Esophagus mucosa (tissue), 1 donor: ENCODE measurements at places on chromosomes 6 and 20. TPM values are rescaled to one million over a fixed set of nuclear protein-coding genes. Genes with fewer than 3 reads are reported as not detected.

Gene MEI4
- not detected for total RNA-seq

Gene NT5E
- 4.1 TPM for total RNA-seq

Gene ECT2L
- total RNA-seq: not detected

Gene RNF217
- 21.8 TPM for total RNA-seq

Gene SDCBP2
- total RNA-seq: 107 TPM

Gene COX4I2
- 0.96 TPM for total RNA-seq

DNA sequence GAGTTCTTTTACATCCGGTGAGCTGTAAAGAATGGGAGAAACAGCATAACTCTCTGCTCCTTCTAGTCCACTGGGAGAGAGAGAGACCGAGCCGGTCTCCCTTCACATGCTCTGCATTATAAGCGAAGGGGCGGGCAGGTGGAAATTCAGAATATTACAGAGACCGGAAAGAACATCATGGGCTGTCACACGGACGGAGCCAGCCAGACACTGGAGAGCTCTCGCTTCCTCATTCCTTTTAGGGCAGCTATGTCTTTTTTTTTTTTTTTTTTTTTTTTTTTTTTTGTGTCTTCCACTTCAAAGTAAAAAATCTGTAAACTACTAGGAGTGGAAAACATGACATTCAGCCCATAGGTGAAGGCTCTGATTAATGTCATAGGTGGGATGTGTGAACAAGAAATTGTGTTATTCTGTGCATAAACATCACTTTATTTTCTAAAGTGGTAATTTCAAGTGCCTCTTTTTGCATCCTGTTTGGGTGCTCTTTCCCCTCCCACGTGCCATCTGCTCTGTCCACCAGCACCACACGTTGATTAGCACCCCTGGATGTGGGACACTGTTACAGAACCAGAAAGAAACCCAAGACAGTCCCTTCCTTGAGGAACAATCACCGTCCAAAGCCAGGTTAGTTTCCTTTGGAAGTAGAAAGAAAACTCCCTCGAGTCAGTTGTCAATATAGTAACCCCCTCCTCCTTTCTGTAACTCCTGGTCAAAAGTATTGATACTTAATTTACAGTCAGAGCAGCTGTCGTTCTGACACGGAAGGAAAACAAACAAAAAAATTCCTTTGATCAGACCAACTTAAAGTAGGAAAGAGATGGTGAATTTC, at the start of gene TAGAP:
TSS of gene TAGAP (minus strand) at position 93 of the 829 bp plus-strand sequence. CDS start 845 bp downstream, outside the sequence.
- peak; percentile 66 for ATAC-seq

DNA sequence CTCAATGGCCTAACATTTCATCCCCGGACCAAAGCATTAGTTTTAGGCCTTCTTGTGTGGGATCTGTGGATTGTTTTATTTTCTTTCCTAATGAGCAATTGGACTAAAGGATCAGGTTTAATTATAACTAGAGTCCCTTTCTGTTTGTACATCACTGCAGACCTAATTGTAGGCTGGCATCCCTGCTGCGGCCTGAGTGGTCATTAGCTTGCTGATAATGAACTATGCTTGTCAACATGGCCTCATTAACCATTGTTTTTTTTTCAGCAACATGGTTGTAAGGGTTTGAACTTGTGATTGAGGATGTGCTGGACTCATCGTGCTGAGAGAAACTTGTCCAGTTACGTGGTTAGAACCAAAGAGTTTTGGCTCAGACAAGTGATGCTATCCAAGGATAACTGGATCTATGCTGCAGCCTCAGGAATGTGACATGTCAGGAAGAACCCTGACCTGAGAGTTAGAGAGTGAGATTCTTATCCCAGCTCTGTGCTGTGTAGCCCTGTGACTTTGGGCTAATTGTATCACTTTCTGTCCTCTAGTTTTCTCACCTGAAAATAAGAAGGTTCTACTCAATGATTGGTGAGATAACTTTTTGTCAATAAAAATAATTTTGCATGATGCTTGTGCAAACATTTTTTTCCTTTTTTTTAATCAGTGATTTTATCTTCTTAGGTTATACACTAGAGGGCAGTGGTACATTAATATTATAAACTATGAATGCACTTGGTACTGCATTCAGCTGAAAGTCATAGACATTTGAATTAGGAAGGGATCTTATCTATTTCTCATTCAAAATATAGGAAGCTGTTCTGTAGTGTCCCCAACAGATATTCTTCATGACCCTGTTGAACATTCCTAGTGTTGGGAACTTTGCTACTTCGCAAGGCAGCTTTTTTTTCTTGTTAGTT, 140.9 kb downstream of the RNF144B start:
- ATAC-seq: no peak

DNA sequence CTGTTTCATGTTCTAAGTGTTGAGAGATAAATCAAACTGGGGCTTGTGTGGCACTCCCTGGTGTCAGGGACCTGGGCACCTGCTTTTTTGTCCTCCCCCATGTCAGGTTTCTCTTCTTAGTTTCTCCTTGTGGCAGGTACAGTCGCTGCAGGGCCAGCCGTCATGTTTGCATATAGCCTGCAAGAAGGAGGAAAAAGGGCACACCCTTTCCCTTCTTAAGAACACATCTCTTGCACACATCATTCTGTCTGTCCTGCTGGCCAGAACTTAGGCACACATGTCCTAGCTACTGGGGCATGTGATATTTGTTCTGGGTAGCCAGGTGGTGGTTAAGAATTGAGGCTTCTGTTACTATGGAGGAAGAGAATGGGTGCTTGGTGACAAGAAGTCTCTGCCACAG, 27.9 kb downstream of the CDC5L start:
- ATAC-seq: peak; percentile 45

DNA sequence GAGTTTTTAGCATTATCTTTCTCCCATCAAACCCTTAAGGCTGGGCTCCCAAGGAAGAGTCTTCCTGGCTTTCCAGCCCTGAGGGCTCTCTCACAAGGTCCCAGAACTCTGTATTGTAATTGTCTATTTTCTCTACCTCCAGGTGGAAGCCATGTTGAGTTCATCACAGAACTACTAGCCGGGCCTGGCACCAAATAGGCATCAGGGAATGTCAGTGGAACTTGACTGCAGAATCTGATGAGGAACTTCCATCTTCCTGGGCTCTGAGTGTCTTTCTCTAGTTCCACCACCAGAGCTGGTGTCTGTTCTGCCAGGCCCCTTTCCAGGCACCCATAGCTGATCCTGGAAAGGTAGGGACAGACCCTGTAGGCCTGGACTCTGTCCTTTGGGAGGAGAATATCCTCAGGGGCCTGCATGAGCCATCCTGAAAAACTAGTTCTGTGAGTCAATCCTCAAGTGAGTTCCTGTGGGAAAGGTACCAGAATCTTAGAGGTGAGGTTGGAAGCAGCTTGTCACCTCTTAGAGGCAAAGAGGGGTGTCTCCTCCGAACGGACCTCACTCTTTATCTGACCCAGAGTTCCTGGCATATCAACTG, 11.1 kb upstream of the TOP1 start:
- peak; percentile 72 for ATAC-seq

DNA sequence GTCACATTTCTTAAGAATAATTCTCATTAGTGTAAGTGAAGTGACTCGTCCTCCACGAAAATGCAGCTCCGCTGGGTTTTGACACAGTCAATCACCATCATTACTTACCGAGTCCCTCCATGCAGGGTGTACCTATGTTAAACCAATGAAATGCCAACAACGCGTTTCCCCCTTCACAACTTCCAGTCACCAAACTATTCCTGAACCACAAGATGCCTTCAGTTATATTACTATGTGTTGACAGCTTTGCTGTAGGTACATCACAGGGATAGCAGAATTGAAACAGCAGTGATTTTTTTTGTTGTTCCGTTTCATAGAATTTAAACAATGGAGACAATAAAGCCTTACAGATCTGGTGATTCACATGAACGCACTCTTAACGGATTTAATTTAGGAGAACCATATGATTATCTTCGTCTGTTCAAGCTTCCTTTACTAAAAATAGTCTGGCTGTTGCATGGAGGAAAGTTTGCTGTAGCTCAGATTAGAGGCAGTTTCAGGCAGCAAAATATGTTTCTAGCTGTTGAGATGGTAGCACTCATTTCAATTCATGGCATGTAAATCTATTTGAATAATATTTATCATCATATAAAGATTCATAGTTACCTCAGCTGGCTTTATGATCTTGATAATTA, 652.8 kb downstream of the PRKN start:
- no peak for ATAC-seq

GRCh38 chr20:1301031-1301529, 27.9 kb downstream of the SDCBP2 start:
- peak; percentile 24 for ATAC-seq

GRCh38 chr6:154284313-154284853, 72.2 kb downstream of the IPCEF1 start:
- no peak for ATAC-seq

DNA sequence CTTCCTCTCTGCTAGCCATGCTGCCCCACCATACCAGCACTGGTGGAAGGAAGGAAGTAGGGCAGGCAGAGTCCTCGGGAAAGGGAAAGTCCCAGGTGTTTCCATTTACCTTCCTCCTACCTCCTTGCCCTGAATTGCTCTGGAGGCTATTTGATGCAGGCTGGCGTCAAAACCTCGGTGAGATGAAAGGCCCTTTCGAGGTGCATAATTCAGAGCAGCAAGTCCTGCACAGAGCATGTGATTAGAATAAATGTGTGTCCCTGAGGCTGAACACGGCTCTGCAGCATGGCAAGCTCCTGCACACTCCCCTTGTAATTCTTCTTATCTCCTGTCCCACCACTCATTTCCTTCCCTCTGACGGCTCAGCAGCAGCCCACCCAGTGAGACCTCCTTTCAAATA, 98.7 kb upstream of the LRFN2 start:
- no peak for ATAC-seq

- ATAC-seq: no peak
Observed at GRCh38 chr6:163489584-163489983, 75.1 kb downstream of the QKI start.

- ATAC-seq: no peak
Observed at GRCh38 chr6:163159110-163159509, 255.4 kb upstream of the QKI start.

GRCh38 chr6:84458271-84458670, 230.8 kb upstream of the CEP162 start:
- no peak for ATAC-seq

DNA sequence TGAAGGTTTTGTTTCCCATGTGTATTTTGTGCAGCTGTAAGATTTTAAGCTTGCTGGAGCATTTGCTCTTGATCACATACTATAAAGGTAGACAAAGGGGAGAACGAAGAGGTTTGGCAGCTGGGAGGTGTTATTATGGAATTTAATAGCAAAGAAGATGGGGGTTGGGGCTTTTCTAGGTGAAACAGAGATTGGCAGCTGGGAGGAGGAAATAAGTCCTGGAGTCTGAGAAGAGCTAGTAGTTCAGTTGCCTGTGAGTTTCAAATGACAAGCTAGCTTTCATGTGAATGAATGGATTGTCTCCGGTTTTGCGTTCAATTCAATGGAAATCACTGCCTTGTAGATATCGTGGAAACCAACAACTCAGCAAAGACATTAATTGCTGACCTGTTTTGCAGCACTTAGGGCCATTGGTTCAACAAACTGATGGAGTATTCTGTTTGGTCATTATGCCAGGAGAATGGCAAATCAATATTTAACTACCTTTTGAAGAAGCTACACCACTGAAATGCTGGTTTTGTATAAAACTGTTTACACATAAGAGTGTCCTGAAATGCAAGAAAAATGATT, 38.1 kb upstream of the FLRT3 start:
- ATAC-seq: no peak
